Subcutaneous adipose tissue (tissue), 4 donors: ENCODE measurements at places on chromosomes 4 and X. TPM values are rescaled to one million over a fixed set of nuclear protein-coding genes. Genes with fewer than 3 reads are reported as not detected.

The RIBC1 gene
- not detected for total RNA-seq

The S100G gene
- total RNA-seq: not detected

The PRKG2 gene
- total RNA-seq: 1.3 TPM

The NUP54 gene
- 31.3 TPM for total RNA-seq

The HEPH gene
- 1.9 TPM for total RNA-seq

The CT45A3 gene
- total RNA-seq: not detected

The GRK4 gene
- total RNA-seq: 7.9 TPM

The PCDH10 gene
- not detected for total RNA-seq

The CLIC2 gene
- total RNA-seq: 29.6 TPM

The PAGE4 gene
- not detected for total RNA-seq

The NUP62CL gene
- total RNA-seq: not detected

The STIM2 gene
- 9.0 TPM for total RNA-seq

The XAGE1B gene
- total RNA-seq: not detected

The RAI2 gene
- total RNA-seq: 22.1 TPM

The PASD1 gene
- not detected for total RNA-seq

The AMMECR1 gene
- total RNA-seq: 3.0 TPM

The CXorf49 gene
- not detected for total RNA-seq

The PTCHD1 gene
- 0.51 TPM for total RNA-seq

The MCTS1 gene
- 27.0 TPM for total RNA-seq

The MAGEA6 gene
- not detected for total RNA-seq

The ZDHHC15 gene
- total RNA-seq: 1.4 TPM

The ATP2B3 gene
- not detected for total RNA-seq

The VSIG4 gene
- total RNA-seq: 793 TPM

The MAGIX gene
- 0.49 TPM for total RNA-seq

The UGT2B11 gene
- total RNA-seq: not detected

The ABCG2 gene
- total RNA-seq: 12.4 TPM

The SPP1 gene
- total RNA-seq: 163 TPM

The HSD17B13 gene
- 1.4 TPM for total RNA-seq

The MYOZ2 gene
- total RNA-seq: 0.17 TPM

The UNC5C gene
- total RNA-seq: 0.68 TPM

The GLRA3 gene
- total RNA-seq: not detected

The ACSL4 gene
- total RNA-seq: 85.9 TPM

The HPGD gene
- total RNA-seq: 80.6 TPM

The LRIT3 gene
- total RNA-seq: 0.22 TPM

The MAGEB10 gene
- total RNA-seq: not detected

The LRP2BP gene
- total RNA-seq: 1.9 TPM

The SEPTIN6 gene
- 9.2 TPM for total RNA-seq

The GDPD2 gene
- not detected for total RNA-seq

The CLCN3 gene
- 26.2 TPM for total RNA-seq

The ZCCHC18 gene
- 0.51 TPM for total RNA-seq

The GAGE2A gene
- not detected for total RNA-seq

The SPCS3 gene
- total RNA-seq: 50.7 TPM

The GPM6B gene
- 7.2 TPM for total RNA-seq

The ADGRL3 gene
- 8.8 TPM for total RNA-seq

The SPATA4 gene
- not detected for total RNA-seq

The SPACA5 gene
- not detected for total RNA-seq

The KCNE5 gene
- total RNA-seq: not detected

The SLC26A1 gene
- total RNA-seq: not detected

The BANK1 gene
- total RNA-seq: 19.9 TPM

The RAB39B gene
- total RNA-seq: not detected

The TSPAN5 gene
- 3.4 TPM for total RNA-seq

The ASMT gene
- not detected for total RNA-seq

The PAK3 gene
- total RNA-seq: 2.3 TPM
